ENCODE measurements at places on chromosomes 4 and X. TPM values are rescaled to one million over a fixed set of nuclear protein-coding genes. Genes with fewer than 3 reads are reported as not detected.

GRCh38 chr4:186486172-186486571 lies 69.2 kb downstream of the MTNR1A start:
- DNase-seq, result no peak
- H3K27me3 ChIP-seq, result peaks cover 48% of the 10 kb centered on the region
- no peaks in the 10 kb centered on the region for H3K36me3 ChIP-seq
- peak overlapping the region; percentile 45 for H3K4me3 ChIP-seq

GRCh38 chr4:138311771-138312535 lies 69.8 kb upstream of the SLC7A11 start:
- no peaks in the 10 kb centered on the region for H3K27me3 ChIP-seq
- DNase-seq, result no peak
- H3K36me3 ChIP-seq, result no peaks in the 10 kb centered on the region
- H3K27ac ChIP-seq, result no peak overlapping the region
- peaks cover 11% of the 10 kb centered on the region for H3K4me1 ChIP-seq

- no peak overlapping the region for H3K4me3 ChIP-seq
- H3K36me3 ChIP-seq, result no peaks in the 10 kb centered on the region
- DNase-seq, result no peak
- no peaks in the 10 kb centered on the region for H3K4me1 ChIP-seq
Observed at GRCh38 chr4:8696369-8697127, 104.0 kb downstream of the CPZ start.

GRCh38 chr4:18203966-18204365 lies 182.4 kb upstream of the LCORL start:
- H3K27me3 ChIP-seq, result no peaks in the 10 kb centered on the region
- no peak overlapping the region for H3K4me3 ChIP-seq
- H3K27ac ChIP-seq, result no peak overlapping the region
- no peaks in the 10 kb centered on the region for H3K4me1 ChIP-seq

Gene PDLIM5
- total RNA-seq, result 982 TPM

DNA sequence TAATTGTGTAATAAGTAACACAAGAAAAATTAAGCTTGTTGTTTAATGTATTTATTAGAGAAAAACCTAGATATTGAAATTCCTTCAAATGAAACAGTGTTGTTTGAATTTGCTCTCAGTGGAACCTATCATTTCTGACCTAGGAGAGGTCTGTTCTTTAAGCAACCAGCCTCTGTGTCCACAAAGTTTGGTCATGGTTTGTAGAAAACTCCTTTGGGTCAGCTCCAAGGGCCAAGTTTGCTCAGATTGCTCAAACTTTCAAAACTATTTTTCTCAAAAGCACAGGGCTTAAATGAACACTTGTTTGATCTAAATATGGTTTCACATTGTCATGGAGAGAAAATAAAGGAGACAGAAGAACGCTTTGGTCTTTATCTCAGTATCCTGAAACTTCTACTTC lies 29.6 kb upstream of the RPL34 start:
- H3K4me1 ChIP-seq, result peaks cover 8% of the 10 kb centered on the region
- H3K27ac ChIP-seq, result no peak overlapping the region
- H3K27me3 ChIP-seq, result no peaks in the 10 kb centered on the region
- no peak for DNase-seq

Measured in left ventricle myocardium inferior (tissue), 1 donor.